ACHN (cell line): ENCODE measurements at places on chromosomes 7 and 10.
A peak's percentile ranks its signal among the peaks of the same experiment; 100 is the strongest.

GRCh38 chr7:71348821-71349681, 217.1 kb downstream of the GALNT17 start:
- DNase-seq = no peak

GRCh38 chr10:117860823-117861222, 185.9 kb downstream of the RAB11FIP2 start:
- peak; percentile 39 for DNase-seq

- DNase-seq = no peak
Observed at GRCh38 chr10:78952686-78953085, 116.1 kb upstream of the ZMIZ1 start.

- no peak for DNase-seq
Observed at GRCh38 chr10:49644035-49644646, 30.3 kb downstream of the CHAT start.

DNA sequence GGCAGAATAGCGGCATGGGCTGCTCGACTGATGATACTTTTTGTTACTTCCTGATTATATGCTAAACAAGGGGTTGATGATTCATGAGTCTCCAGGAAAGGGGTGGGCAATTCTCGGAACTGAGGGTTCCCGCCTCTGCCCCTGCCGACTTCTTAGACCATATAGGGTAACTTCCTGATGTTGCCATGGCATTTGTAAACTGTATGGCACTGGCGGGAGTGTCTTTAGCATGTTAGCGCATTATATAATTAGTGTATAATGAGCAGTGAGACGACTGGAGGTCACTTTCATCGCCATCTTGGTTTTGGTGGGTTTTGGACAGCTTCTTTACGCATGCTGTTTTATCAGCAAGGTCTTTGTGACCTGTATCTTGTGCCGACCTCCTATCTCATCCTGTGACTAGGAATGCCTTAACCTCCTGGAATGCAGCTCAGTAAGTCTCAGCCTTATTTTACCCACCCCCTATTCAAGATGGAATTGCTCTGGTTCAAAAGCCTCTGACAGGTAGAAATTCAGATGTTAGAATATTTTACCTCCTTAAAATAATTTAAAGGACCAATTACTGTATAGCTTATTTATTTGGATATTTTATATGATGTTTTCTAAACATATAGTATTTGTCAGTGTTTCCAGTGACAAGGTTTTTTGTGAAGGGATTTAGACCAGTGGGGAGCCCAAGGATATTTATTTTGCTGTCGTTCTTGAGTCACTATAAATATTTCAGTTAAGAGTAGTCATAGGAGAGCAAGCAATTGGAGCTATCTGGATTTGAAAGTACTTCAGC, 90.1 kb upstream of the PIK3CG start:
- DNase-seq = peak; percentile 100

GRCh38 chr7:151012031-151012692, 12.1 kb downstream of the ATG9B start:
- no peak for DNase-seq

DNA sequence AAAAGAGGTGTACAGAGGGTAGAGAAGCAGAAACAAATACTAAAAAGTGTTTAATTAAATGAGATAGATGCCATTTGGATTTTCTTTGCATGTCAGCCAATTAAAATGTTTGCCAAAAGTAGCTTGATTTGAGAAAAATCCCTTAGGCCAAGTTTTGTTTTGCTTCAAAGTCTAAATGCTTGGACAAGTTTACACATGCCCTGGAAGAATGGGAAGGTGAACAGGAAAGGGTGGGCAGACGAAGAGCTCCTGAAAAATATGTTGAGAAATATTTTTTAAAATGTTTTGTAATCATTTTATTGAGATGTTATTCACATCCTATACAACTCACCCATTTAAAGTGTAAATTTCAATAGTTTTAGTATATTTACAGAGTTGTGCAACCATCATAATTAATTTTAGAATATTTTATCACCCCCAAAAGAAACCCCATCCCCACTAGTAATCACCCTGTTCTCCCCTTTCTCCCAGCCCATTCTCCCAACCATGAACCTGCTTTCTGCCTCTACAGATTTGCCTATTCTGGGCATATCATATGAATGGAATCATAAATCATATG, 98.5 kb upstream of the ANK3 start:
- no peak for DNase-seq

DNA sequence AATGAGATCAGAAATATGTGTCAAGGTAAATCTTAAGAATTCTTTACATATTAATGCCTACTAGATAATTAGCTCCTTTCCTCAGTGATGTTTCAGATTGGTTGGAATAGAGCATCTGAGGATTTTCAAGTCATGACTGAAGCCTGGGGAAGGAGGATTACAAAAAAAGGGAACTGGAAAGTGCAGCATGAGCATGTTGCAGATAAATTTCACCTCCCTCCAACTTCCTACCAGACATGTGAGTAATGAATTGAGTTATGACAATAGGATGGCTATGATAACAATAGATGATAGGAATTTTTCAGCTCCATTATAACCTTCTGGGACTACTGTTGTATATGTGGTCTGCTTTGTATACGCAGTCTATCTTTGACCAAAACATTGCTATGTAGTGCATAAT, 104.2 kb upstream of the RAB18 start:
- DNase-seq = no peak

- no peak for DNase-seq
Observed at GRCh38 chr10:43689618-43689954, 40.9 kb upstream of the ZNF32 start.

DNA sequence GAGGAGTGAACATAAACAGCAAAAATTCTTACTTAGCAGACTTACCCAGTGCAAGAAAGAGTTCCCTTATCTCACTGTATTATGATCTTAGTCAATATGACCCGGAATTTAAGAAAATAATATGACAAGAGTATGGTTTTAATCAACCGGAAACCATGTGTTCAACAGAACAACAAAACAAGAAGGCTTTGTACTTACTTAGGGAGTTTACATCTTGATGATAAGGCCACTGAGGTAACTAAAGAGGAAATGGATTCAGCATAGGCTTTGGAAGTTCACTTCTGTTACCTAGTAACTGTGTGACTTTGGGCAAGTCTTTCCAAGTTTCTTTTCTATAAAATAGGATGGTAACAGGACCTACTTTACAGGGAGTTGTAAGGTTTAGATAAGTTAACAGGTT, 7.4 kb upstream of the FAS start:
- DNase-seq = no peak

- DNase-seq = no peak
Observed at GRCh38 chr7:8881916-8882315, 448.5 kb downstream of the NXPH1 start.

DNA sequence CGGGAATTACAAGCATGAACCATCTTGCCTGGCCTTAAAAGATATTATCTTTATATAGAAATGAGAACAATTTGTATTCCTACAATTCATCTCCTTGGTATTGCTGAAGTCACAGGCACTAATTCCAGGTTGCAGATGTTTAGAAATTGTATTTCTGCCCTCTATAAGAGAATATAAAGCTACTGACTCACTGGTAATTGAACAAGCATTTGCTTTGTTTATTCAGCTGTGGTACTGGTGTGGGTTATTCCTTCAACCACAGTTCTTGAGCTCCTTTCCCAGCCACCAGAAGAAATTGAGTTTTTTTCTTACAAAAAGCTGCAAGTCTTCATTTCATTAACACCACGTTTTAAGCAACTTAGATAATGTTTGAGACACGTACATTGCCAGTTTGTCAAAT, 29.0 kb upstream of the MPP7 start:
- no peak for DNase-seq

DNA sequence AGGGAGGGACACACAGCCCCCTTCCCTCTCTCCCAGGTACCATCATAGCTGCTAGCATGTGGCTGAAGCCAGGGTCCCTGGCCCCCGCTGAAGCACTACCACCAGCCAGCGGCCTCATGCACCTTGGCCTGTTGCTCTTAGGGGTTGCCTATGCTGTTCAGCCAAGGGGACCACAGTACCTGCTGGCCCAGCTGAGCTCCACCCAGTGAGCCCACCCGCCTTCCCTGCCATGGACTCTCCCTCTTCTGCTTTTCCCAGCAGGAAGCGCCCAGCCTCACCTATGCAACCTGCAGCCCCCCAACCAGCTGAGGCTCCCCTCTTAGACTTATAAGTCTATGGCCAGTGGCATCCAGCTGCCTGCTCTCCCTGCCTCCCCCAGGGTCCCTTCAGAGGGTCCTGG, 8.7 kb upstream of the MTPAP start:
- DNase-seq = no peak

GRCh38 chr10:62744136-62744535, 60.4 kb upstream of the ADO start:
- no peak for DNase-seq

DNA sequence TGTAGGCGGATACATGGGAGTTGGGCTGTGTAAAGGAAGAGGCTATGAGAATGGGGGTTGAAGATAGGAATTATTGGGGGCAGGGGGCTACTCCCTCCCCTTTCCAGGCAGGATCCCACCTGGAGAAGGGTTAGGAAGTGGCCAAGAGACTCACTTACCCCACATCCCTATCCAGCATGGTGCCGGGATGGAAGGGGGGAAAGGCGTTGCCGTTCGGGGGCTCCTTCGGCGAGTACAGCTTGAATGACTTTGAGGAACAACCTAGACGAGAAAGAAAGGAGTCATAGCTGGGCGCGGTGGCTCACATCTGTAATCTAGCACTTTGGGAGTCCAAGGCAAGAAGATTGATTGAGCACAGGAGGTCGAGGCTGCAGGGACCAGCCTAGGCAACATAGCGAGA, 8.9 kb downstream of the LDB1 start:
- DNase-seq = no peak

DNA sequence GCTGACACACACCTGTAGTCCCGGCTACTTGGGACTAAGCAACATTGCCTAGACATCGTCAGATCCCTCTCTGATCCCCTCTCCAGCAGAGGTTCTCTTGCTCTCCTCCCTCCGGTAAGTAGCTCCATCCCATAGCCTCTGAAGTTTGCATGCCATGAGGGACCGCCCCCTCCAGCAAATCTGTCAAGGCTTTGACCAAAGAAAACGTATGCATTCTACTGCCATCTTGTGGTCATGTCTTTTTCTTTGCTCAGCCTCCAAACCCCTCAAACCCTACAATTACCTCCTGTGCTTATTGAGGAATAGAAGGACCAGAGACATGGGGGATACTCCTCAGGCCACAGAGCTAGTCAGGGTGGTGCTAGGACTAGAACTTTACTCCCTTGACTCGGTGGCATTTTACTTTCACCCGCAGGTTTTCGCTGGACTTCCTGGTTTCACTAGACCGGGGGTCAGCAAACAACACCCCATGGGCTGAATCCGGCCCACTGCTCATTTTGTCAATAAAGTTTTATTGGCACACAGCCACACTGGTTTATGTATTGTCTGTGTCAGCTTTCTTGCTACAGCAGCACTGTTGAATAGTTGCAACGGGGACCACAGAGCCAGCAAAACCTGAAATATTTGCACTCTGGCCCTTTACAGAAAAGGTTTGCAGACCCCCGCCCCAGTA, 202.6 kb upstream of the FOXK1 start:
- peak; percentile 74 for DNase-seq

DNA sequence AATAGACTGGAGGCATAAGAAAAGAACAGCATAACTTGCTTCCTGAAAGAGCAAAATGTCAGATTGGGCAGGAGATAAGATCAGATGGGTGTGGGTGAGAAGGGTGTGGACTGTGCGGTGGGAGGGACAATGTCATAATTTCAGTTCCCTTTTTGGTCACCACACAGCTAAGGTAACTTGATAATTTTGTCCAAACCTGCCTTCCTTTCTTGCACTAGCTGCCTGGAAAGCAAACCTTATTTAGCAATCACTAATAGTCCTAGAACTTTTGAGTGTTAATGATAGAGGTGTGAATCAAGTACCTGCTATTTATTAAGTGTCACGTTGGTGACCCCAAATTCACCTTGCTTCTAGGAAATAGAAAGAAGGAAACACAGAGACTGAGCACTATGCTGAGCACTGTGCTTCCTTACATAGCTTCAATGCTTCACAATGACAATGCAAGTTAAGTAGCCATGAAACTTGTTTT, 72.4 kb upstream of the SP4 start:
- DNase-seq = no peak

DNA sequence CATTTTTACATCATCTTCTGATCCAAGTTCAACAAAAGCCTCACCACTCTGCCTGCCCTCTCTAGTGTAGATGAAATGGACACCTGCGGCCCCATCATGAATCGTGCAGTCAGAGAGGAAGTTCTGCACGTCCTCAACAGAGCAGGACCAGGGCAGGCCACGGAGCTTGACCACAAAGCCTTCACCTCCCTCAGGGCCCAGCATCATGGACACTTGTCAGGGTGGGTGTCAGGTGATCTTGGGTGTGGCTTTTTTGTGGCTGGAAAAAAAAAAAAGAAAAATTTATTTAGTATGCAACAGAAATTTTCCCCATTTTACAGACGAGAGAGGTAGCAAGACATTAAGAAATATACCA, 16.2 kb downstream of the FXYD4 start:
- DNase-seq = no peak

DNA sequence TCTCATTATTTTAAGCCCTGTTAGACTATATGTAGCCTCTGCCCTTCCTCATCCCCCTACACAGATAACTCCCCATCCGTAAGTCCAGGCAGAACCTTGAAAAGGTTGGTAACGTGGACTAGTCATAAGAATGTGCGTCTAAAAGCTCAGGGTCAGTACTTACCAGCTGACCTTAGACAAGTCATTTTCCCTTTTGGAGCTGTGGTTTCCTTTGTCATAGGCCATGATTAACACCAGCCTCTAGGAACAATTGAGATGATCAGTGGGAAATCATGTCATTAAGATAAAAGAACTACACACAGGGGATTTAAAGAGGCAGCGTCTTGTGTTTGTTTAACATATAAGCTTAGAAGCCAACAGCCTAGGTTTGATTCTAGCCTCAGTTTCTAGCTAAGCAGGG, 6.9 kb upstream of the UNC5B start:
- no peak for DNase-seq

DNA sequence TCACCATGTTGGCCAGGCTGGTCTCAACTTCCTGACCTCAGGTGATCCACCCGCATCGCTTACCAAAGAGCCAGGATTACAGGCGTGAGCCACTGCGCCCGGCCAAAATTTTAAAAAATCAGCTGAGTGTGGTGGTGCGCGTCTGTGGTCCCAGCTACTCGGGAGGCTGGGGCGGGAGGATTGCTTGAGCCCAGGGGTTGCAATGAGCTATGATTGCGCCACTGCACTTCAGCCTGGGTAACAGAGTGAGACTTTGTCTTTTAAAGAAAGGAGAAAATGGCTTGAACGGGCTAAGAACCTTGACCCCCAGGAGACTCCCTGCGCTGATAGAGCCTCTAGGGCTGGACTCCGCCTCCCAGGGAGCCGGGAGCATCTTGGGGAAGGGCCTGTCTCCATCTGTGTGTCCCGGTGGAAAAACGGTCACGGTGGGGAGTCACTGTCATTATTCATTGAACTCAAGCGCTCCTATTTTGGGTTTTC, 760 bp upstream of the KCTD7 start:
- no peak for DNase-seq

- DNase-seq = no peak
Observed at GRCh38 chr7:41067576-41067975, 635.3 kb downstream of the INHBA start.
